Large intestine (tissue), 12 donors: ENCODE measurements at places on chromosomes 5 and 9. TPM values are rescaled to one million over a fixed set of nuclear protein-coding genes. Genes with fewer than 3 reads are reported as not detected.

Gene EPB41L4B
- 35.5 TPM for polyA plus RNA-seq

Gene STK32A
- 3.3 TPM for polyA plus RNA-seq

Gene ADRB2
- polyA plus RNA-seq = 0.57 TPM

Gene HACD4
- polyA plus RNA-seq = 4.8 TPM

Gene TNC
- 19.9 TPM for polyA plus RNA-seq

Gene BARHL1
- 0.01 TPM for polyA plus RNA-seq

Gene OTULINL
- 15.8 TPM for polyA plus RNA-seq

Gene IFNA2
- not detected for polyA plus RNA-seq

Gene ARL14EPL
- not detected for polyA plus RNA-seq

Gene SPATA31E1
- 0.48 TPM for polyA plus RNA-seq

Gene POLE3
- 48.0 TPM for polyA plus RNA-seq

Gene NCBP1
- polyA plus RNA-seq = 30.7 TPM

Gene CMBL
- polyA plus RNA-seq = 61.2 TPM
